GM12864 (cell line): ENCODE measurements at places on chromosomes 4 and X.

DNA sequence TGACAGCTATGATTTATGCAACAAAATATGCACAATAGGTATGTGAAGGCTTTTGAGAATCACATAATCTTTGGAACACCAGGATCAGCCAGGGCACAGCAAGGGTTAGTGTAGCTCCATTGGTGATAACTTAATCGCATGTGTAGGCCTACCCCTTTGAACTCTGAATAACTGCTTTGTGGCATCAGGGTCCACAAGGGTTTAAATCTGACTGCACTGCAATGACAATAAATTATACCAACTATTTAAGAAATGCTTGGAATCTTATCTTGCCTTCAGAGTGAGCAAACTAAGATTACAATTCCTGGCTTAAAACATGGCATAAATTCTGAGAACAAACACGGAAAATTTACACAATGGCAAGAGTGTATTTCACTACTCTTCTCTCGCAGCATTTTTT lies 245.8 kb downstream of the FBXO8 start:
- DNase-seq, result no peak

GRCh38 chr4:13994016-13994415 lies 366.5 kb upstream of the BOD1L1 start:
- DNase-seq, result no peak

DNA sequence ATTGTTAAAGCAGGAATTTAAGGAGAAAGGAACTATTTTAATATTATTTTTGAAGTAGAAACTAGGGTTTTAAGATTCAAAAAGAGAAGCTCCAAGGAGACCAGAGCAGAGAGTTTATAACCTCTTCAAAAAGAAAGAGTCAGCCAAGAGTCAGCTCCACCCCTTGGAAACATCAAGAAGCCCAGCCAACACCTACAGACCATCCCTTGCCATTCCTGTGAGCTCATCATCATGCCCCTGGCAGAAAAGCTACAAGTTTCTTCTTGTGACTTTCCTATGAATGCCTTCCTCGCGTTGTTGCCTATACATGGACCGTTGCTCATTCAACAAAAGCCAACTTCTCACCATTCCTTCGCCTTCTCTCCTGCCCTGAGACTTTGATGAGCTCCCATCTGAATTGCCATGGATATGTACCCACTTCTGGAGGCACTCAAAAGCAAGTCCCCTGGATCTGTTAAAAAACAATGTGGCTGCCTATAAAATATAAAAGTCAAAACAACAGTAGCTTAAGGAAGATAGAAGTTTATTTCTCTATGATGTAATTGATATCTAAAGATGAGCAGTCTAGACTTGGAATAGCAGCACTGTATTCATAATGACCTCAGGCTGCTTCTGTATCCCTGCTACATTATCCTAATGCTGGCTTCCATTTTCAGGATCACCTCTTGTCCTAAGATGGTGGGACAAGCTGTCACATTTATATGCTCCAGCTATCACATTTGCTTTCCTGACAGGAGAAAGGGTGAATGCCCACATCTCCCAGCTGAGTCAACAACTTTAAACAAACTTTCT lies 20.3 kb downstream of the PLRG1 start:
- no peak for DNase-seq

- DNase-seq, result no peak
These were observed 615.0 kb downstream of the TMA16 start for GRCh38 chr4:164109503-164109902.

GRCh38 chr4:151166636-151167035 lies 67.2 kb downstream of the RPS3A start:
- DNase-seq, result no peak

DNA sequence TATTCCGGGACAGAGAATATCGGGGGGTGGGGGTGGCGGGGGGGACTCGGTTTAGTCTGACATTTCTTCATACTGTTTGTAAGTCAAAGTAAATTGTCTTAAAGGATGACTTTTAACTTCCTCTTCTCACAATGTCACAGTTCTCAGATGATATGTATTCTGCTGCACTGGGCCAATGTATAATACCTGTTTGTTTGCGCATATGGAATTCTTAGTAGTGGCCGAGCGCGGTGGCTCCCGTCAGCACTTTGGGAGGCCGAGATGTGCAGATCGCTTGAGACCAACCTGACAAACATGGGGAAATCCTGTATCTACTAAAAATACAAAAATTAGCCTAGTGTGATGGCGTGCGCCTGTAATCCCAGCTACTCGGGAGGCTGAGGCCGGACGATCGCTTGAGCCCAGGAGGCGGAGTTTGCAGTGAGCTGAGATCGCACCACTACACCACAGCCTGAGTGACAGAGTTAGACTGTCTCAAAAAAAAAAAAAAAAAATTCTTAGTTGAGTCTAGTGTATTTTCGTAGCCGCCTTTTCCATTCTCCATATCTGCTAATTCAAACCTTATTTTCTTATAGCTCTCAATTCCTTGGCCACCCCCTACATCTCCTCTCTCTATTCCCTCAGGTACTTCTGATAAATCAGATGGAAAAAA lies 851 bp downstream of the POLR2B start:
- no peak for DNase-seq

- DNase-seq, result no peak
These were observed 36.3 kb upstream of the MTNR1A start for GRCh38 chr4:186591651-186592050.

GRCh38 chr4:76023389-76023788 lies at the start of gene CXCL10:
Gene CXCL10, minus strand, starts transcription at chr4:76023497. Its CDS starts 66 bp downstream, at chr4:76023431.
- DNase-seq, result no peak
